ENCODE measurements at places on chromosomes 5 and 9.

DNA sequence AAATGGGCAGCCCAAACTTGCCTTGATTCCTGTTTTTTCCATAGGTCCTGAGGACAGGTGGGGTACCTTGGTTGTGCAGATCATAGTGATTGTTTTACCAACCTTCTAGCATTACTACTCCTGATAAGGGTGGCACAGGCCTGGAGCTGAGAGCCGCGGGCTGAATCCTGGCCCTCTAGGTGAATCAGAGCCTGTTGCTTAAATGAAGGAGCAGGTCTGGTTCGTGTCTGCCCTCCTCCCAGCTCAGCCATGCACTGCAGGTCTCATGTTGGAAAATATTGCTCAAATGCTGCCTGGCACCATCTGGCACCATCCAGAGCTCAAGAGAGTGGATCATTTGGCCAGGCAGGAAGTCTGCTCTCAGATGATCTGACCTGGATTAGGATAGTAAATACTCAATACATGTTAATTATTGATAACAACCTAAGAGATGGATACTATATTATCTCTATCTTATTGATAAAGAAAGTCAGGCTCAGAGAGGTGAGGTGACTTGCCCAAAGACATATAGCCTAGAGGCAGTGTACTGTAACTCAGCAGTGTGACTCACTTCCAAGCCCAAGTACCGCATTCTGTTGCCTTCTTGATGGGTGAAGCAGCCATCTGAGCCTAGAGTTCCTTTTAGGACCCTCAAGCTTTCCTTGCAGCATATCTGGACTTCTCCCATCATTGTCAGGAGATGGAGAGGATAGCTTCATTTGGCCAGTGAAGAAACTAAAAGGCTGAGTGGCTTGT, 104.3 kb upstream of the PITX1 start:
- DNase-seq = no peak

DNA sequence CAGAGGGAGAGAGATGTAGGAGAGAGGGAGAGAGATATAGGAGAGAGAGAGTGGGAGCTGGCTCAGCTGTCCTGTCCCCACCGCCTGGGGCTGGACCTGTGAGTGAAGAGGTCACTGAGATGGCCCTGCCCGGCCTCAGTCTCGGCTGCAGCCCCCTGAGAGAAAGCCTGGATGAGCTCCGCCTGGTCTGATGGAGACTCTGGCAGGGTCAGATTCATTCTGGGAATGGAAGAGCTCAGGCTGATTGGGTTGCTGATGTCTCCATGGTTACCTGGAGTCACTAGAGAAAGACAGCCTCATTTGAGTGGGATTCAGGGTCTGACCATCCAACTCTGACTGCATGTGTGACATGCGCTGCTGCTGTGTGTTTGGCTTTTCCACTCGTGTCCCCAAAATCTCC, 27.1 kb upstream of the SEMA4D start:
- DNase-seq = no peak

GRCh38 chr9:804026-804425, 37.5 kb upstream of the DMRT1 start:
- DNase-seq = no peak

- DNase-seq = no peak
Observed at GRCh38 chr9:82883436-82883835, 179.5 kb downstream of the RASEF start.

- DNase-seq = no peak
Observed at GRCh38 chr9:133979921-133980863, 11.9 kb downstream of the VAV2 start.

DNA sequence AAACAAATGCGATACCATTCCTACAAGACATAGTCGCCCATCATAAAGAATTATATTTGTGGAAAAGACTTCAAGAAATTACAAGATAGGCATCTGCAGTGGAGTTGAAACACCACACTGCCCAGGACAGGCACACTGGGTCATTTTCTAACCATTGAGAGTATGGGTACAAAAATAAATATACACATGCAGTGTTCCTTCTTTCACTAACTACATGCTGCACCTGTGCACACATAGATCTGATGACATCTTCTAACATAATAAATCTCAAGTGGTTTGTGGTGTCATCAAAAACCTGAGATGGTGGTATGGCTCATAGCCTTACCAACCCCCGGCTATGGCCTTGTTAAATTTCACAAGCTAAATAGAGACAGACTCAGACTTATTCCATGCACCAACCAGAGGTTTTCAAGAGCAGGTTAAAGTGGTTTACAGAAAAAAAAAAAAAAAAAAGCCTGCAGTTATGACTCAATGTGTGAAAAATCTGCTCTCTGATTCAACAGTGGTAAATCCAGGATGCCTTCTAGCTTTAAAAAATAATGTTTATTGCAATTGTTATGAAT, 12.4 kb upstream of the NFIB start:
- no peak for DNase-seq

GRCh38 chr9:131214876-131215275, 61.4 kb downstream of the FAM78A start:
- DNase-seq = no peak

DNA sequence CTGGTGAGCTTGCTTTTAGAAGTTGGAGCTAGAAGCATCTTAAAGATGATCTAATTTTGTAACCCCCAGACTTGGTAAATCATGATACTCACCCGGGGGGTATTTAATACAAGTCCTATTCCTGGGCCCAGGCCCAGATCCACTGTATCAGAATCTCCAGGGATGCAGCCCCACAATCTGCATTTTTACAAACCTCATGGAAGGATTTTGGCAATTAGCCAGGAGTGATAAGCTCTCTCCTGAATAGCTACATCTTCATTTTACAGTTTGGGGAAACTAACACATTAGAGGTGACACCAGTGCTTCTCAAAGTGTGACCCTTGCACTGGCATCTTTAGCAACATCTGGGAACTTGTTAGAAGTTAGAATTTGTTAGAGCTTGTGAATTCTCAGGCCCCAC, 31.2 kb upstream of the OTP start:
- no peak for DNase-seq

DNA sequence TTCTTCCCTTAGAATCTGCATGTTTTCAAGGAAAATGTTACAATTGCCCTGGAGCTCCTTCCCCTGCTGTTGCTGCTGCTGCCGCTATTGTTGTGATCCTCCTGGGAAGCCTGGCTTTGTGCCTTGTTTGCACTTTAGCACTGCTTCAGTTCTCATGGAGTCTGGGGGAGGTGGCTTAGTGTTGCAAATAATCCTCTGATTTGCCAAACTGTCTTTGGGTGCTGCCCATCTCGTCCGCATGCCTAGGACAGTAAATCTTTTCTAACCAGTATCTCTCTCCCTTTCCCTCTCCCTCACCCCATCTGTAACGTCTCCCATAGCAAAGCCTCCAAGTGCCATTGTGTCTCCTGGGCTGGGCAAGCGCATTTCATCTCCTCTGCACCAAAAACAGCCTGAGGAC, 30.3 kb downstream of the FAM240B start:
- DNase-seq = no peak

GRCh38 chr9:6645355-6646292, at the start of gene GLDC:
Gene GLDC (minus strand): TSS chr9:6645729. CDS start chr9:6645499, 230 bp downstream.
- peak; percentile 9 for DNase-seq

DNA sequence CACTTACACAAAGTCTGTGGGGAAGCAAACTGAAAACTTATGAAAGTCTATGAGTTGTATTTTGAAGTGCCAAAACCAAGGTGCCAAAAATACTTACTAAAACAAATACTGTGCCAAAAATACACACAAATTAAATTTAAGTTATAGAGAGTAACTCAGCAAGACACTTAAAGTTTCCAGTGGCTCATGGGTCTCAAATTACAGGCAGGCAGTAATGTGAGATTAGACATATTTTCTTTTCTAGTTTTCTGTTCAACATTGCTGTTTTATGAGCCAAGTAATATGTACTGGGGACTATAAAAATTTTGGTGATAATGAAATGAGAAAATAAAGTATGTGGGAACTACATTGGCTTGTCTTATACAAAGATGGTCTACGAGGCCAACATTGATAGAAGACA, 172.2 kb upstream of the SNX2 start:
- no peak for DNase-seq

DNA sequence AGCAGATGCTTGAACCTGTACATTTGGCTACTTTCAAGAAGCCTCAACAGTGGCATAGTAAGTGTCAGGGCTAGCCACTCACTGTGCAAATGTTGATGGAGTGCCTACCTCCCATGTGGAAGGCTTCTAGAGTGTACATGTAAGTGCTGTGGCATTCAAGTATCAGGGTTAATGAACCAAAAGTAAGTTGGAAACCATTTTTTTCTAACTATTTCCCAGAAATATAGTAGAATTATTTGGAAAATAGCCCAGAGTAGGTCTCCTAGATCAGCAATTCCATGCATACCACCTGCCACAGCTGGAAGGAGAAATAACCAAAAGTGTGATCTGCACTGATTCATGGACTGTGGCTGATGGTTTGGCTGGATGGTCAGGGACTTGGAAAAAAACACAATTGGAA, 53.3 kb downstream of the FOXD1 start:
- DNase-seq = no peak

- DNase-seq = no peak
Observed at GRCh38 chr5:93078082-93079038, 502.7 kb downstream of the NR2F1-AS1 start.
